Activated CD8-positive, alpha-beta memory T cell treated with anti-CD3 and anti-CD28 coated beads for 48 hours (primary cell): ENCODE measurements at places on chromosomes 11 and 22.

DNA sequence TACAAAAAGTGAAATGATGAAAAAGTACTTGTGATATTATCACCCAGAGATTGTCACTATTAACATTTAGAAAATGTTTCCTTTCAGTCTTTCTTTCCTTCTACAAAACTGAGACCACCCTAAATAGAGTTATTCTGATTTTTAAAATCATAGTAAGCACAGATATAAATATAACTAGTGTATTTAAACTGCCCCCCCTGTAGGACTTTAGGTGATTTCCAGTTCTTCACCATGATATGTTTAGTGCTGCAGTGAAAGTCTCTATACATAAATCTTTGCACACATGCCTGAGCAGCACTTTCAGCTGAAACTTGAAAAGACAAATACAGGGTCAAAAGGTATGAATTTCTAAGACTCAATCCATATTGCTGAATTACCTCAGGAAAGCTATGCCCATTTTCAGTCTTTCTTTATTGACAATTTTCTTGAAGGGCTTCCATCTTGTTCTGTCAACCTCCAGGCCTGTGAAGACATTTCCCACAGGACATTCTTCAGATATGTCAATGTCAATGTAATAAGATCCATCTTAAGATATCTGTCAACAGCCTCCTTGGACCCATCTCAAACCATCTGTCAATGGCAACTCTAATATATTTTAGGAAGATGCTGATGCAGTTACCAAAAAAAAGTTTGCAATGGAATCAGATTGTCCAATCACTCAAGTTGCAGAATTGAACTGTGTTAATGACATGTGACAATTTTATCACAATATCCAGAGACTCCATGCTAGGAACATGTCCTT is 30.8 kb upstream of the LDLRAD3 start:
- DNase-seq: no peak

- no peak for DNase-seq
Observed at GRCh38 chr11:32885556-32885955, 7.1 kb upstream of the QSER1 start.

DNA sequence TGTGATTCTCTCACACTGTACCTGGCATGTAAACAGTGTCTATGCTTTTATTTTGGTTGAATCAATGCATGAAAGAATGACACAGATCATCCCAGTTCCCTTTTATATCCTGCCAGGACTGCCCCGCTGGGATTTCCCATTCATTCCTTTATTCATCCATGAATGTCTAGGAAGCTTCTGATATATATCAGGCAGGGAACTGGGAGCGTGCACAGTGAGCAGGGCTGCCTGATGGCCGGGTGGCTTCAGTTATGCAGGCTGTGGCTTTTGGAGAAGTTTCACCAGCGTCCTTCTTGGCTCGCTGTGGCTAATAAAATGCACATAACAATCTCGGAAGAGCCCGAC is 789.0 kb downstream of the TBC1D22A start:
- no peak for DNase-seq

DNA sequence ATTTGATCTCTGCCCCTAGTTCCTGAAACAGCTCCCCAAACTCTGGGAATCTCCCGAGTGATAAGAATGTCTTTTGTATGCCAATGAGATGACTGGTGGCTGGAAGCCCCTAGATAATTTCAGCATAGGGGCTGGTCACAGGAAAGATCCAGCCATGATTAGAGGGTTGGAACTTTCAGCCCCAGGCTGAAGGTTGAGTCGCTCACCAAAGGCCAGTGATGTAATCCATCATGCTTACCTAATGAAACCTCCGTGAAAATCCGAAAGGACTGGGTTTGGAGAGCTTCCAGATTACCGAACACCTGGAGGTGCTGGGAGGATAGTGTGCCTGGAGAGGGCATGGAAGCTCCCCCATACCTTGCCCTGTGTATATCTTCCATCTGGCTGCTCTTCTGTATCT is 26.0 kb downstream of the LRRC32 start:
- DNase-seq: no peak

DNA sequence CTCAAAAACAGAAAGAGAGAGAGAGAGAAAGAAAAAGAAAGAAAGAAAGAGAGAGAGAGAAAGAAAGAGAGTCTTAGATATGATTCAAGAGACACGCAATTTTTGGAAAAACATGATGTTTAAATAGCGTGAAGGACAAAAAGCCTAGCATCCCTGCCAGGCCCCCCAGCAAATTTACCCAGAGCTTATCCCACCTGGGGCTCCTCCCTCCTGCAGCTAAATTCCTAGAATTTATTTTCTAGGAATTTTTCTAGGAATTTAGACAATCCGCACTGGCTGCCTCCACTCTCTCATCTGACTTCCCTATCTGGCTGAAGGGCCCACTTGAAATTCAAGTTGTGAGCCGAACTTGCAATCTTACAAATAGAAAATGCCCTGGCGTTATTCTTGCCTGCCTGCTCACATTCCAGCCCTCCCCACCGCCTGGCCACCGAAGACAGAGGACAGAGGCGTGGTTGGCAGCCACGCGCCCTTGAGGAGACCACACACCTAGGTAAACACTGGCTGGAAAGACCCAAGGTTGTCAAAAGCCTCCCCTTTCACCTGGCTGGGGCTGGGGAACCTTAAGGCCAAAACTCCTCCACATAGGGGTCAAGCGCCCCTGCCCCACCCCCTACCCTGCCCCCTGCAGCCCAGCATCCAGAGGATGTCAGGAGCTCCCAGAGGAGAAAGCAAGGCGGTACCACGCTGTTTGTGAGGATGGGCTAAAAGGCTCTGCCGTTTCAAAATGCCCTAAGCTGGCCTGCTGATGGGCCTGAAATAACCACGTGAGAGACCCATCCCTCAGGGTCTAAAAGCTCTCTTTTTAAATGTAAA is 42.2 kb downstream of the AHNAK start:
- DNase-seq: no peak

DNA sequence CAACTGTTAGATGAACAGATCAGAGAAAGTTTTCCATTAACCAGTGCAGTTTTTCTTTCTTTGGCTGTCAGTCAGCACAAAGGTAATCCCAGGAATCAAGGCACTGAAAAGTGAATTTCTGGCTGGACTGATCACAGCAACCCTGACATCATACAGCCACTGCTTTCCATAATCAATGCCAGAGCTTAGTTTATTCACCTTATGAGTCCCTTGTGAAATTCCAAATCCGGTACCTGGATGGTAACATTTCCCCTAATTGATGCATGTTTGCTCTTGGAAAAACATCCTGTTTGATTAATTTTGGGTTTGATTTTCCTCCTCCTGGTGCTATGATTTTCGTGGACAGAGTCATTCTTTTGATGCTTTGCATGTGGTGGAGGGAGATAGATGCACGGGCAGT is 319.8 kb downstream of the INSC start:
- DNase-seq: no peak

GRCh38 chr11:48109046-48109666 is 107.5 kb upstream of the OR4B1 start:
- no peak for DNase-seq

DNA sequence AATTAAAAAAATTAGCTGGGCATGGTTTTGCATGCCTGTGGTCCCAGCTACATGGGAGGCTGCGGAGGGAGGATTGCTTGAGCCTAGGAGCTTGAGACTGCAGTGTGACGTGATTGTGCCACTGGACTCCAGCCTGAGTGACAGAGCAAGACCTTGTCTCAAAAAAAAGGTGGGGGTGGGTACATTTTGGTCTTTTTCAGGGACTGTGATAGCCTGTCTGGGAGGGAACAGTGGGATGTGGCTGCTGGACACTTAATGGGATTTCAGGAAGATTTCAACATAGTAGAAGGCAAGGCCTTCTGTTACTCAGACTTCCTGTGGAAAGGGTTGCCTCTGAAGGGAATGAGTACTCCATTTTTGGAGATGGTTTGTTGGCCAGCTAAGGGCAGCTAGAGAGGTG is 40.6 kb downstream of the RELT start:
- DNase-seq: no peak

GRCh38 chr11:86535773-86536172 is 136.6 kb downstream of the ME3 start:
- DNase-seq: no peak

DNA sequence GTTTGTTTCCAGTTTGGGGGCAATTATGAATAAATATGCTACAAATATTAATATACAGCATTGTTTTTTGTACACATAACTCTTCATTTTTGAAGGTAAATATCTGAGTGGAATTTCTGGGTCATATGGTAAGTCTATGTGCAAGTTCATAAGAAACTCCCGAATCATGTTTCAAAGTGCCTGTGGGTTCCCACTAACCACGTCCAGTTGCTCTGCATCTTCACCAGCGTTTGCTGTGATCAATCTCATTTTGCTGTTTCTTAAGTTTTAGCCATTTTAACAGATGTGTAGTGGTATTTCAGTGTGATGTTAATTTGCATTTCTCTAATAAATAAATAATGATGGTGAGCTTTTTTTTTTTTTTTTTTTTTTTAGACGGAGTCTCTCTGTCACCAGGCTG is 14.2 kb upstream of the CSRP3 start:
- no peak for DNase-seq

GRCh38 chr11:99351624-99352023 is 330.9 kb downstream of the CNTN5 start:
- no peak for DNase-seq

GRCh38 chr11:128171506-128171905 is 415.9 kb downstream of the ETS1 start:
- DNase-seq: no peak

DNA sequence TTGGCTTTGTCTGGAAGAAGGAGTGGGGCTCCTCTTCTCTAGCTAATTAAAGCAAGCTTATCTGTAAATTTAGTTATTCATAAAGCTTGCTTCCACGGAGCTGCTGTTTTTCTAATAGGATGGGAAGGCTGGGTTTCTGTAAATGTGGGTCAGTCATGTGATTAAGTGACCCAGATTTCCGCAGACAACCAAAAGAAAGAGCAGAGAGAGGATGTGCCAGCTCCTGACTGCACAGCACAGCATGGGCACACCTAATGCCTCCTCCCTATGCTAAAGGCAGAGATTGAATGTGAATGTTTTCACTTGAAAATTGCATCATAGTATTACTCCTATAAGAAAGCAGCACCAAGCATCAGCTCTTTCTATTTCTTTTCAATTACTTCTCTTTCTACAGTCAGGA is 160.2 kb downstream of the FAT3 start:
- no peak for DNase-seq

DNA sequence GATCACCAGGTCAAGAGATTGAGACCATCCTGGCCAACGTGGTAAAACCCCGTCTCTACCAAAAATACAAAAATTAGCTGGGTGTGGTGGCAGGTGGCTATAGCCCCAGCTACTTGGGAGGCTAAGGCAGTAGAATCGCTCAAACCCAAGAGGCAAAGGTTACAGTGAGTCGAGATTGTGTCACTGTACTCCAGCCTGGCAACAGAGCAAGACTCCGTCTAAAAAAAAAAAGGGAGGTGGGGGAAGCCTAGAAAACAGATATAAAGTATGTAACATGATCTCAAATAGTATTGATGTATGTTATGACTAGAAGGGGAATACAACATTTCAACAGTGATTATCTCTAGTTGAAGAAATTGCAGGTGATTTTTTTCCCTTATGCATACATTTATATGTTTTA is 61.4 kb downstream of the SLC1A2 start:
- DNase-seq: no peak

GRCh38 chr22:33650244-33650643 is 270.0 kb downstream of the LARGE1 start:
- no peak for DNase-seq

GRCh38 chr11:64078284-64078683 is 42.6 kb downstream of the FLRT1 start:
- DNase-seq: no peak

DNA sequence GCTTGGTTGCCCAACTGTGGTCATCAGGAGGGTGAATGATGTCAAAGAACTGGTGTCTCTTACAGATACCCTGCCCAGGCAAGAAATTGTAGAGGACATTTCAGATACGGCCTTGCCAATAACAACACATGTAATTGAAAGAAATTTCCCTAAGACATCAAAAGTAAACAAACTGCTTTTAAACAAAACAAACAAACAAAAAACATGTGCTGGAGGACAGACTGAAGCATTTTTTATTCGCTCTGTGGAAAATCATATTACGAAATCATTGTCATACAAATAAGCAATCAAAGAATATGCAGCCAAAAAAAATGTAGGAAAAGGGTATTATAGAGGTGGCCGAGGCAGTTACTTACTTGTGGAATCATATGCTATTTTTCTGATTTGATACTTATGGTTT is 52.1 kb upstream of the MYEOV start:
- DNase-seq: no peak

DNA sequence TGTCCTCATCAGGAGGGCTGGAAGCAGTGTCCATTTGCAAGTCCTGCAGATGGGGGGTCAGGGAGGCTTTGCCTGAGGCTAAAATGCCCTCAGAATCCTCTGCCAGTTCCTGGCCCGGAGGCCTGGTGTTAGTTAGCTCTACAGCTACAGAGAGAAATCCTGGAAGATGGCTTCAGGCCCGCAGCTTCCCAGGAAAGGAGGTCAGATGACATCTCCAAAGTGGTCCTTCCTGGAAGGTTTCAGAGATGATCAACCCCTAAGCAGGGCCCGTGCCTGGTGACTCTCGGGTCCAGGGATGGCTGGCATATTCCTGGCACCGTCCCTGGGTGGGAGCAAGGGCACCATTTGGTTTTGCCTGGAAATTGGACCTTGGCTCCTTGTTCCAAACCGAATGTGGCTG is 959.1 kb downstream of the BRD1 start:
- DNase-seq: no peak

- DNase-seq: no peak
Observed at GRCh38 chr11:2434506-2435255, 9.6 kb downstream of the TRPM5 start.

DNA sequence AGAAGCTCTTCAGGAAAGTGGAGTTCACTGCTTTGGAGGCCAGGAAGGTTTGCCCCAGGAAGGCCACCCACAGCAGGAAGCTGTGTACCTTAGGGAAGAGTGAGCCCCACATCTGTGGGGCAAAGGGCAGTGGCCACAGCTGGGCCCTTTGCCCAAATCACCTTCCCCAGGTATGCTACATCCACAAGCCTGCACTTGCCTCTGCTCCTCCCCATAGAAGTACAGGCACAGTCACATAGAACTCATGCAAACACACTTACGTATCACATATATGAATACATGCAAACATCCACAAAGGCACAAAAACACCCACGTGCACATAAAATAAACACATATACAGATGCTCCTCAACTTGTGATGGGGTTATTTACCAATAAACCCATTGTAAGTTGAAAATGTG is 2.1 kb downstream of the TRIM29 start:
- no peak for DNase-seq

GRCh38 chr11:64052436-64052835 is 16.7 kb downstream of the FLRT1 start:
- DNase-seq: no peak

GRCh38 chr11:67247946-67248550 is 18.2 kb upstream of the GRK2 start:
- no peak for DNase-seq

- no peak for DNase-seq
Observed at GRCh38 chr11:114880442-114880841, 202.1 kb downstream of the NXPE2 start.
